Fibroblast of villous mesenchyme (primary cell): ENCODE measurements at places on chromosomes 16 and 17.

DNA sequence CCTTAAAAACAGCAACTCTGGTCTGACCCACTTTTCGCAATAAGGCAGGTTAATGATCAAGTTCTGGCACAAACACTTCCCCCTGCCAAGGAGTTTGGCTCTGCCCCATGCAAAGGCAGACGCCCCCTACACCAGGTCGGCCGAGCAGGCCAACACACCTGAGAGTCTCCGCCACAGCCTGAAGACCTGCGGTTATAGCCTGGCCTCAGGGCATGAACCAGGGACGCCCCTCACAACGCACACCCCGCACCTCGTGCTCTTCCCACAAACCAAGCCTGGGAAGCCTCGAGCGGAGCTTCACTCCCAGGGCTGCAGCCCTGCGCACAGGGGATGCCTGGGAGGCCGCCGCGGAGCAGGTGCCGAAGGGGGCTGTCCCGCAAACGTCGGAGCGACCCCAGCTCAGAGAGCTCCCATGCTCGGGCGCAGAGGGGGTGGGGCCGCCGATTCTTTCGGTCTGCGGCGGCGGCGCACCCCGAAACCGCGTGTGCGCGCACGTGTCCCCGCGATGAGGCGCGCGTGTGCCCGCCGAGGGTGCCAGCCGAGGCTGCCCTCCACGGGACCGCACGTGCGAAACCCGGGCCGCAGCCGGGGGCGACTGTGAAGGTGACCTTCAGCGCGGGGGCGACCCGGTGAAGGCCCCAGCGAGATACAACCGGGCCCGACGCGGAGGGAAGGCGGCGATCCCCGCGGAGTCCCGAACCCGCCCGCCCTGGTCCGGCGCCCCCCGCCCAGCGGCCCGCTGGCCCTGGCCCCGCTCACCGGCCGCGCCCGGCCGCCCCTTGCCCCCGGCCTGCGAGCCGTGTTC lies 559 bp downstream of the CLUH start:
- DNase-seq = peak; percentile 33

DNA sequence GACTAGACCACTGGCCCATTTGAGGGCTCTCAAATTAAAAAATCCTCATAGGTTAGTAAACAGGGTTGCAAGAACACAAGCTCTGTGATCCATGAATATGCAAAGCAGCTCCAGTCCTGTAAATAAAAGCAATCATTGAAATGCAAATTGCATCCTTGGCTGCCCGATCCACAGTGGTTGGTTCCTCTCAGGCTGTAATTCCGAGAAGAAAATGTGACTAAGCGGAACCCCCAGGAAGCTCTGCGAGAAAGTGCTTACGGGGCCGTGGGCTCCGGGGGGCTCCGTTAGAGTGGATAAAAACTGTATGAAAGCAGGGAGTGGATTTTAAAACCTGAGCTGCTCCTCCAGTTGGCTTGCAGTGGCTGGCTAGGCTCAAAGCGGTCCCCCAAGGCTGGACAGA lies 2.5 kb downstream of the GPRC5B start:
- no peak for DNase-seq

DNA sequence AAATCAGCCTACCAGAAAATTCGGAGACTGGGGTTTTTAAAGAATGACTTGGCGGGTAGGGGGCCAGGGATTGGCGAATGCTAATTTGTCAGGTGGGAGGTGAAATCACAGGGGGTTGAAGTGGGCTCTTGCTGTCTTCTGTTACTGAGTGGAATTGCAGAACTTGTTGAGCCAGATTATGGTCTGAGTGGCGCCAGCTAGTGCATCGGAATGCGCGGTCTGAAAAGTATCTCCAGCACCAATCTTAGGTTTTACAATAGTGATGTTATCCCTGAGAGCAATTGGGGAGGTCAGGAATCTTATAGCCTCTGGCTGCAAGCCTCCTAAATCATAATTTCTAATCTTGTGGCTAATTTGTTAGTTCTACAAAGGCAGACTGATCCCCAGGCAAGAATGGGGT lies 762 bp upstream of the RBL2 start:
- DNase-seq = peak; percentile 23

DNA sequence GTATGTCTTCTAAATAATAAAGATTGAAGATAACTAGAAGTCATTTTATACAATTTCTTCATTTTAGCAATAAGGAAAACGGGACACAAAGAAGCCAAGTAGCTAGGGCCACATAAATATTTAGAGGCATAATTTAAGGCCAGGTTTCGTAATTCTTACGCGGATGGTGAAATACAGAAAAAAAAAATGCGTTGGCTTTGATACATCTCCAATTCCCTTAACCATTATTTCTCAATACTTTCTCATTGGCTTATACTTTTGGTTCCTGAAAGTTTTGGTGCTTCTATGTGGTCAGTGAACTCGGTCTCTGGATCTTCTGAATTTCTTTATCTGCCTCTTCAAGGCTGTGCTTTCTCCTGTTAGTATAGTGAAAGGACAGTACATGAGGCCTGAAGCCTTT lies 888.1 kb downstream of the KCNJ2 start:
- peak; percentile 62 for DNase-seq

GRCh38 chr16:85753976-85754375 lies 3.1 kb upstream of the C16orf74 start:
- no peak for DNase-seq

GRCh38 chr17:29699283-29699682 lies 76.6 kb upstream of the CORO6 start:
- peak; percentile 56 for DNase-seq

DNA sequence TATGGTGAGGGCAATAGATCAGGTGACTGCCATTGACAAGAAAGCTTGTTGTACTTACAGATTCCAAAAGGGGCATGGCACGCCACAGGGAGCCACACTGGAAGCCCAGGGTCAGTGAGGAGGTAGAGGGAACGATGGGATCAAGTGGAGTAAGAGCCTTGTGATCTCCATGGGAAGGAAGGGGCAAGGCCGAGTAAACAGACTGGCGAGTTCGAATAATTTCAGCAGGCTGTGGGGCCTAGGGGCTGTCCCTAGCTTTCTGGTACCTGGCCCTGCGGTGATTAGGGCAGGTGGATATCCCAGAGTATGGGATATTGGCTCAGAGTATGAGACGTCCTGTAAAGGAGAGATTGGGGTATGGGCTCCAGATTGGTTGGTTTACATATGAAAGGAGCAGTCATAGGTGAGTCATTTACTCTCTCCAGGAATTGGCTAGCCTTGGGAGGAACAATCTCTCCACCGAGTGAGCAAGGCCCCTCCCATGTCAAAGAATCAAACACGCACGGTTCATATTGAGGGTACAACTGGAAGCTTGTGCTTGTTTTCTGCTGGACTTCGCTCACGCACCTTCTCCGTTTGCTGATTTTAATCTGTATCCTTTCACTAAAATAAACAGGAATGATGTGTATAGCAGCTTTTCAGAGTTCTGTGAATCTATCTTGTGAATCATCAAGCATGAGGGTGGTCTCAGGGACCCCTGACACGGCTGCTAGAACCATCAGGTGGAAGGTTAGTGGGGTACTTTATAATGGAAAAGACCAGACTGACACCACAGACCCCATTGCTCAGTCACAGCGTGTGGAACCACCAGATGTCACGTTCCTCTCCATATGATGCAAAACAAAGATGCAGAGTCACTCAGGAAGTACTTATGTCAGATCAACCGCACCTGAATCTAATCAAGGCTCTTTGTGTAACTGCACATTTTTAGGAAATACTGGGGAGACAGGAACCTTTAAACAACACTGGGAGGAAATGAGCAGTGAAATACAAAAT lies 27.9 kb downstream of the GABARAPL2 start:
- peak; percentile 22 for DNase-seq

DNA sequence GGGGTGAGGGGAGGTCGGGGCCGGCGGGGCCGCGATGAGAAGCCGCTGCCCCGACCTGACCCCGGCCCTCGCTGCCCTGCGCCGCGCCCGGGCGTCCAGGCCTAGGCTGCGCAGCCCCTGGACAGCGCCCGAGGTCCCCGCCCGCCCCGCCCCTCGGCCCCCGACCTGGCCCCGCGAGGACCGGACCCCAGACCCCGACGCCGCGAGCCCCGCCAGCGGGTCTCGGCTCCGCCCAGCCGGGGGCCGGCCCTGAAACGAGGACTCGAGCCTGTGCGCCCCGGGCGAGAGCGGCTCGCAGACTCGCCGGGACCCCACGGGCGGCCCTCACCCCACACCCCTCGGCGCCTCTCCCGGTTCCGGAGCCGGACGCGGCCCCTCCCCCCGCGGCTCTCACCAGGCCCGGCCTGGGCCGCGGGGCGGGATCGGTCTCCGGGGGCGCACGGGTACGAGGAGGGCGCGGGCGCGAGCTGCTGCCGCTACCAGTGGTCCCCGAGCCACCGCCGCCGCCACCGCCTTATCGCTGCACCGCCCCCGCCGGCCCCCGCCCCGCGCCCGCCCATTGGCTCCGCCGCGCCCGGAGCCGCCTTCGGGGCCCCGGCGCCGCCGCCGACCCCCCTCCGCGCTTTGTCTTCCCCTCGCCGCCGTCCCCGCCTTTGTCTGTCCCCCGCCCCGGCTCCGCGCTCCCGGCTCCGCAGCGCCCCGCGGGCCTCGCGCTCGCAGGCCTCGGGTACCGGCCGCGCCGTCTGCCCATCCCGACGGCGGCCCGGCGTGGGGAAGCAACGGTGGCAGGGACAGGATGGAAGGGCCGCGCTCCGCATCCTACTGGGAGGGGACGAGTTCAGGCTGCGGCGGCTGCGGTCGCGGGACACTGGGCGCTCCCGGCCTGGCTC lies at the start of gene LIMD2:
Gene LIMD2, minus strand, starts transcription at position 488 of the 890 bp plus-strand sequence. CDS start 827 bp downstream, outside the sequence.
- DNase-seq = peak; percentile 16

- DNase-seq = peak; percentile 66
Measured at GRCh38 chr17:7177191-7177953, 1.8 kb downstream of the ASGR1 start.

- peak; percentile 8 for DNase-seq
Measured at GRCh38 chr17:41287050-41287449, 11.6 kb downstream of the KRTAP9-7 start.

DNA sequence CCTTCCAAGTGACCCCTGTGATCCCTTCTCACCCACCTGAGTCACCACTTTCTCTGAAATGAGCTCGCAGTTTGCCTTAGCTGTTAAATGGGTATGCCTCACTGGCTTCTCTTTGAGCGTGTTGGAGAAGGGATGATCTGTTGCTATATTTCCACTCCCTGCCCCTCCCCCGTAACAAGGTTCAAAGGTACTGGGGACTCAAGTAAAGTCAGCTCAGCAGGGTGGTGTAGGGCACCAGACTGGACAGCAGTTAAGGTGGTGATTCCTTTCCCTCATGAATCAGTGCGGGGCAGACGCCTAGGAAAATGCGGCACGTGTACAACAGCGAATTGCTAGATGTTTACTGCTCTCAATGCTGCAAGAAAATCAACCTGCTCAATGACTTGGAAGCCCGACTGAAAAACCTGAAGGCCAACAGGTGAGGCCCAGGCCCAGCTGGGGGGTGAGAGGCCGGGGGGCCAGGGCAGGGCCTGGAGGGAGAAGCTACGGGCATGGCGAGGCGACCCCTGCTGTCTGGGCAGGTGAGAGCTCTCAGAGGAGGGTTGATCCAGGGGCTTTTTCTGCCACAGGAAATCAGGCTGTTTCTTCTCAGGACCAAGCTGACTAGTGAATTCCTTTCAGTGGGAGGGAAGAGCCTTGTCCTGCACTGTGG lies 130.3 kb downstream of the RAB11FIP4 start:
- DNase-seq = no peak

GRCh38 chr16:4691666-4692412 lies 1.5 kb upstream of the NUDT16L1 start:
- no peak for DNase-seq

DNA sequence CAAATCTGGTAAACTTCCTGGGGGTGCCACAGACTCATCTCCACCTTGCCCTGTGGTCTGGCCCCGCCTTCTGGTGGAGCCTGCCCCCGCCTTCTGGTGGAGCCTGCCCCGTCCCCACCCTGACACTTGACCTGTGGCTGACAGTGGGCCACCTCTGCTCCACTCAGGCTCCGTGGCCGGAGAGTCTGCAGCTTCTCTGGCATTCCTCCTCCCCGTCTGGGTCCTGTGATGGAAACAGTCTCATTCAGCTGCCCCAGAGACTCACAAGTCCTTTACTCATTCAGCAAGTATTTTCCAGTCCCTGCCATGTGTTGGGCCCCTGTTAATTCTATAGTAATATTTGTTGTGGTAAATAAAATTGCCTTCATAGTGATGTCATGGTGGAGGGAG lies 21.0 kb upstream of the G6PC1 start:
- DNase-seq = peak; percentile 8

- no peak for DNase-seq
Measured at GRCh38 chr17:40561871-40562611, 3.2 kb downstream of the CCR7 start.

DNA sequence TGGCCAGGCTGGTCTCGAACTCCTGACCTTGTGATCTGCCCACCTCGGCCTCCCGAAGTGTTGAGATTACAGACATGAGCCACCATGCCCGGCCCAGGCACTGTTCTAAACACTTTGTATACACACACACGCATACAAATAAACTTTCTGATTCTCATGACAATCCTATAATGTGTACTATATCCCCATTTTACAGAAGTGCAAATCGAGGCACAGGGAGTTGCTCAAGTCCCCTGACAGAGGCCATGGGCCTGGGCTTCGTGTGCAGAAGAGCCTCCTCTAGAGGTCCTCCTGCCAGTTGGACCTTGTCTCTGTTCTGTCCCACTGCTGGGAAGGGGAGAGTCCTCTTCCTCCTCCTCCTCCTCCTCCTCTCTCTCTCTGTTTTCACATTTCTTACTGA lies 9.9 kb upstream of the GPRC5B start:
- DNase-seq = no peak

GRCh38 chr16:22370038-22370820 lies 4.2 kb downstream of the CDR2 start:
- DNase-seq = peak; percentile 77

DNA sequence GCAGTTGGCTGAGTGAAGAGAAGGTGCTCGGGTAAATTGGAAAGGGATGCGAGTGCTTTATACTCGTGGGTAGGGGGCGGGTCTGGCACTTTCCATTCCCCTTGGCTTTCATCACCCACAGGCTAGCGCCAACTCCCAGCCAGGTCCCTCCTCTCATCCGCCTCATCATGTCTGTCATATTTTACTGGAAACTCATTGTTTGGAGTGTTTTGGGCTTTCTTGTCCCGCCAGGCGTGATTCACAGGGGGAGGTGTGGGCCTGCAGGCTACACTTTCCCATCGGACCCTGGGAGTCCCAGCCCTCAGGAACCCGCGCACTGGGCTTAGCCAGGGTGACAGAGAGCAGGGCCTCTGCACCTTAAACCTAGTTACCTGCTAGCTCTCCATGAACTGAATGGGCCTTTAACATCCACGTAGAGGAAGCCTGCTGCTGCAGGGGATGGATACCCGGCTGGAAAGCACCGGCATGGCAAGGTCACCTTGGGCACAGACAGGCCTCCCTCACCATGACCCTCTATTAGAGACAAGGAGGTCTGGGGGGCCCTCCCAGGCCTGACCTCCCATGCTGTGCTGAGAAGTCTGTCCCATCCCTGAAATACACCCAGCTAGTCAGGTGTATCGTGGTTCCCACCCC lies at the start of gene KRT14:
Gene KRT14, minus strand, starts transcription at position 33 of the 633 bp plus-strand sequence. CDS start 61 bp downstream, outside the sequence.
- DNase-seq = no peak

- DNase-seq = peak; percentile 66
Measured at GRCh38 chr17:44187131-44187899, 543 bp downstream of the TMUB2 start.

DNA sequence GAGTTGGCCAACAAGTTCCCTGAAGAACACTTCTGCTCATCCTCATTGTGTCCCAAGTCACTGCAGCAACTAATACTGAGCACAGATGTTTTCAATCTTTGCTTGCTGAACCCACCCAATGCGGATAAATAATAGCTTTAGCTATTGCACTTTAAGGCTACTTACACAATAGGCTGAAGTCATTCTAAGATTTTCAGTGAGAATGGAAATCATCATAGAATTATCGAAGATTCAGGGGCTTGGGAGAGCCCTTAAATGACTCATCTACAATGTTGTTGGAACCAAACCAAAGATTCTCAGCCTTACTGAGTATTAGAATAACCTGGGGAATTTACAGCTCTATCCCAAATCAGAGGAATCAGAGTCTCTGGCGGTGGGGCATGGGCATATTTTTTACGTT lies 51.2 kb downstream of the SYCE1L start:
- DNase-seq = no peak
